ENCODE measurements at places on chromosomes 13 and 19.

- no peak for DNase-seq
These were observed 20.0 kb upstream of the UPF3A start for GRCh38 chr13:114261328-114261965.

DNA sequence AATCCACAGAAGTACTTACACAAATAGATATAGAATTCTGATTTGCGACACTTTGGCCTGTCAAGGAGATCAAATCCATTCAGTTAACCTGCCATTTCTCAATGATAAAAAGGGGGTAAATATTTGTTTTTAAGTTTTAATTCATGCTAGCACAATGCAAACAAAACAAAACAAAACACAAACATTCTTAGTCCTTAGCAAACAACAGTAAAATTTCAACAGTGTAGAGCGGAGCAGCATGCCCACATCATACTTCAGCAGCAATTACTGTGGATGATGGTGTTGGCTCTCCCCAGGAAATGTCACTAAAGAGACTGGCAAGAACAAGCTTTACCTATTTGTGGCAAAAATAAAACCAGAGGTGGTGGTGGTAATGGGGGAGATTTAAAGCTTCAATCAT is 625.2 kb upstream of the PCDH20 start:
- no peak for DNase-seq

GRCh38 chr19:12840091-12841079 is 2.1 kb downstream of the MAST1 start:
- DNase-seq: peak; percentile 98

DNA sequence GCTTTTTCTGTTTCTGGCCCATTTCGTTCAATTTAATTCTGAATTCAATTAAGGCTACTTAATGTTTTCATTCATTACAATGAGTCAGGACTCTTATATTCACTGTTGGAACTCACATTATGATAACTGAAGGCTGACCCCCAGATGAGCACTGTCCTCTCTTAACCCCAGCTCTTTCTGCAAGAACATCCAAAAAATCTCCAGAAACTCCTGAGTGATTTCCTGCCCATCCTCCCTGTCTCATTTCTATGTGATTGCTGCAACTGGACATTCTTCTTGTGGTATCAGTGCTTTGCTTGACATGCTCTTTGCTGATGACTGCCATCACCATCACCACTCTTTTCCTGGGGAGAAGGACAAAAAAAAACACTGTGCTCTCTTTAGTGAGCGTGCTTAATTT is 240.3 kb downstream of the SPRY2 start:
- DNase-seq: no peak

GRCh38 chr13:97072297-97072696 is 78.0 kb upstream of the OXGR1 start:
- DNase-seq: no peak

DNA sequence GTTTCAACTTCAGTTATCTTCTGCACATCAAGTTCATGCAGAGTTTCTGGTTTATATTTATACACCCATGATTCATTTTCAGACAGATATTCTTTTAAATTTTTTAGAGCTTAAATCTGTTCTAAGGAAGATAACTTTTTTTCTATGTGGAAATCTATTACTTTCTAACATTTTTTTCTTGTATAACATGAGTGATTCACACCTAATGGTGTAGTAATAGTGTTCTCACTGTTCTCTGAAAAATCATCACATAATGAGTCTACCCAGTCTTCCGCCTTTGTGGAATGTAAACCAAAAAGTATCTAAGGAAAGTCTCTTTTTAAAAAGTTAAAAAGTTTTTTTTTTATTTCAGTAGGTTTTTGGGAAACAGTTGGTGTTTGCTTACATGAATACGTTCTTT is 70.8 kb downstream of the FNDC3A start:
- DNase-seq: no peak

DNA sequence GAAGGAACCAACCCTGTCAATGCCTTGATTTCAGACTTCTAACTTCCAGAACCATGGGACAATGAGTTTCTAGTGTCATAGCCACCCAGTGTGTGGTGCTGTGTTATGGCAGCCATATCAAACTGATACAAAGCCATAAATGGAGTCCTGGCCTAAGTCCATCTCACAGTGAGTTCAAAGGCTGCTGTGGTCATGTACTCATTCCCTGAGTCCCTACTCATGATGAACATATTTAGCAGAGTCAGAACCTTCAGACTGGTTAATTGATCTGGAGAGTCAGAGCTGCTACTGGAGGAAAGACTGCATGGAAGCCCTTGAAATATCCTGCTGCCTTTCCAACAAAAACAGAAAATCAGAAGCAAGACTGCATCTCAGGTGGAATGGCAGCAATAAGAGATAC is 39.2 kb upstream of the CSNK1A1L start:
- DNase-seq: no peak

- no peak for DNase-seq
These were observed 591 bp downstream of the ZNF823 start for GRCh38 chr19:11737964-11738745.

- no peak for DNase-seq
These were observed 2.0 kb upstream of the APC2 start for GRCh38 chr19:1447944-1448343.

DNA sequence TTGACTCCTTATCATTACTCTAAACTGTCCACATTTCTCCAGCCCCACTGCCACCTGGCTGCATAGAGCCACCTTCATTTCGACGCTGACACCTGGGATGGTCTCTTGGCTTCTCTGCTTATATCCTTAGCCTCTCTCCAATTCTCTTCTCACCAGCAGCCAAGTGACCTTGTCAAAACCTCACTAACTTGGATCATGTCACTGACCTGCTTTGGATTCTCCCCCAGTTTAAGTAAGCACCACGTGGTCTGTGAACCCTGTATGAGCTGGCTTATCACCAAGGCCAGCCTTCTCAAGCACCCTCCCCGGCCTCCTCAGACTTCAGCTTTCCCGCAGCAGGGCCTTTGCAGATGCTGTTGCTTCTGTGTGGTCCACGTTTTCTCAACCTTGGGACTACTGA is 12.3 kb upstream of the GGACT start:
- DNase-seq: no peak

DNA sequence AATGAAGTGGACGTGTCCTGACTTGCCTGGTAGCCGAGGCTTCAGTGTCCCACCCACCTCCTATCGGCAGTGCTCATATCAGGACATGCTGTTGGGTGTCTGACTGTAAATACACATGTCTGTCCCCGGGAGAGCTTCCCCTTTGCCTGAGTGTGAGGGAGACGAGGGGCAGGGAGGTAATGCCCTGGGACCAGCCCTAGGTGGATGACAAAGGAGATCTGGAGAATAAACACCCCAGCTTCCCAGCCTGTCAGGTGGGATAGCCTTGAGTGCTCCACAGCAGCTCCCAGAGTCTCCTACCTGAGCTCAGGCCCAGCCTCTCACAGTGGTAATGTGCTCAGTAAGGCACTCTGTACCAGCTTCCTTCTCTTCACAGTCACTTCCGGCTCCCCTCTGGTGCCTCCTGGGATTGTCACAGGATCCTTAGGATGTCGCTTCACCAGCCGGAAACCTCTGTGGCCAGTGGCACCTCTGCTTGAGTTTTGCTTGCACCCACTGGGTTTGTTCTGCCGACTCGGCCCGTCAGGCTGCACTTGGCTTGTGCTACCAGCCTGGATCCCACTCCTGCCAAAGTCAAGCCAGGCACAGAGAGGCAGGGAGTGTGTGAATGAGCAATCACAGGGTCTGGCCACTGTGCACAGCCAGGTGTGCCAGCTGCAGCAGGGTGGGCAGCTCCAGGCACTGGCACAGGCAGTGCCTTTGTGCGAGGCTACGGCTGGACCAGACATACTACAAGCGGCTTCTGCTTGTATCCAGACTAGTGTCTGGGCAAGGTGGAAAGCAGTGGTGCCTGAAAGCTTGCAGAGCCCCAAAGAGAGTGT is 54.4 kb upstream of the RGCC start:
- DNase-seq: no peak

- DNase-seq: no peak
These were observed 17.1 kb downstream of the UCHL3 start for GRCh38 chr13:75566658-75567057.

- DNase-seq: no peak
These were observed 11.9 kb downstream of the ZNF787 start for GRCh38 chr19:56109226-56109625.

GRCh38 chr19:17616961-17617806 is 61.7 kb downstream of the COLGALT1 start:
- DNase-seq: no peak

DNA sequence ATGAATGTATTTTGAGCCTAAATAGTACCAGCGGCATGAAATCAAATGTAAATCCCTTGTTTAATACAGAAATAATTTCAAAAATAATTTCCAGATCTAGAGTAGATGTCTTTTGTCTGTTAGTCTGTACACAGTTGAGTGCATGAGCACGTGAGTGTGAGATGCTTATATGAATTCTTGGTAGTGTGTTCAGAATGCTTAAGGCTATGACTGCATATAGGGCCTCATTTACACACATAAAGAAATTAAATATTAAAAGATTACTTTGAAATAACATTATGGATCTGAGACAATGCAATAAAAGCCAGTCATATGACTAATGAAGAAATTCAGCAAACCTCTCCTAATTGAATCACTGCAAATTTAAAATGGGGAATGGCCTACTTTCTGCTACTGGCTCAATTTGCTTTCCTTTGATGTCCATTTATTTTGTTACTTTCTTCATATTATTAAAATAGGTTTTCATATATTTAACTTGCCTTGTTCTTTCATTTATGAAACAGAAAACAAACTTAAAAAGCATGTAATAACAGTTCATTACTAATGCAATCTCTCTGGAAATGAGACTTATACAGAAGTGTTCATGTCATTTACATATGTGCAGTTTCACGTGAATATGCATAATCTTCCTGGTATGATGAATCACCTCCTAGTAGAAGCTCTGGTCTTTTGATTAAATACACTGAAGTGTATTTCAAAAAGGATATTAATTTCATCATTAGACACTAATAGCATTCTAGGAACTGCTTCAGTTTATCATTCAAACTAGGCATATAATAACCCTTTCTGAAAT is 4.5 kb downstream of the AMER2 start:
- no peak for DNase-seq

- DNase-seq: no peak
These were observed 106.5 kb downstream of the UQCRFS1 start for GRCh38 chr19:29106346-29106885.

- DNase-seq: no peak
These were observed 5.6 kb upstream of the LATS2 start for GRCh38 chr13:21066946-21067345.

GRCh38 chr13:41383386-41383785 is 72.3 kb downstream of the NAA16 start:
- no peak for DNase-seq

DNA sequence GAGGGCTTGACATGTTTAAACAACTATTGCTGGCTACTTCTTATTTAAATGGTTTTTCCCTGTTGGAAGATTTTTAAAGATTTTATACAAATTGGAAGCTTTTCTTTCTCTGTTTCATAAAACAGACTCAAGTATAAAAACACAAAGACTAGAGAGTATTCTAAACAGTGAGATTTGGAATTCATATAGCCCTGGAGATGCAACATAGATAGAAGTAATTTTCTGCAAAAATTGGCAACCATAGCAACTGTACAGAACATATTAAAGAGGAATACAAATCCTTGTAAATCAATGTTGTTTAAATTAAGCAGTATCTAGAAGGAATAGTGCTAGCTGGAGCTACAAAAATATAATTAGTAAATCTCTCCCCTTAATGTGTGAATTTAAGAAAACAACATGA is 2612.9 kb upstream of the PCDH20 start:
- DNase-seq: no peak

GRCh38 chr13:87777387-87777786 is 106.2 kb downstream of the SLITRK5 start:
- DNase-seq: no peak

DNA sequence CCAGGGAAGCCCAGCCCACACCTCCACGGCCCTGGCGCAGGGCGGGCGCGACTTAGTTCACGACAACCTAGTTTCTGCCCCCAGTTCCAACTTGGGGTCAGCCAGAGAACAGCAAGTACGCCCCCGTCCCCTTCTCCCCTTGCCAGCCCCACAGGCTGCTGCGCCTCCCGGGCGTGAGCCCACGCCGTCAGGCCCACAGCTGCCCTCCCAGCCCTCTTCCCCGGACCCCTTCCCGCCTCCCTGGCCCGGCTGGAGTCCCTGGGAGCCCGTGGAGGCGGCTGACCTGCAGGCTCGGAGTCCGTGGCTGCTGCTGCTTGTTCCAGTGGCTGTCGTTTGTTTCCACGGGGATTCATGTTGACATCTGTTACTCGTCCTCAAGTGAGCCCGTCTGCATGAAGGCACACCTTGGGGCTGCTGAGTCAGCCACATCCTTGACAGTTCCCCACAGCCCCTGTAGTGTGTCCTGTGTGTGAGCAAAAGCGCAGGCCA is 86.0 kb downstream of the ATP11A start:
- no peak for DNase-seq

GRCh38 chr13:25372284-25373081 is 709 bp downstream of the ATP8A2 start:
- peak; percentile 48 for DNase-seq

DNA sequence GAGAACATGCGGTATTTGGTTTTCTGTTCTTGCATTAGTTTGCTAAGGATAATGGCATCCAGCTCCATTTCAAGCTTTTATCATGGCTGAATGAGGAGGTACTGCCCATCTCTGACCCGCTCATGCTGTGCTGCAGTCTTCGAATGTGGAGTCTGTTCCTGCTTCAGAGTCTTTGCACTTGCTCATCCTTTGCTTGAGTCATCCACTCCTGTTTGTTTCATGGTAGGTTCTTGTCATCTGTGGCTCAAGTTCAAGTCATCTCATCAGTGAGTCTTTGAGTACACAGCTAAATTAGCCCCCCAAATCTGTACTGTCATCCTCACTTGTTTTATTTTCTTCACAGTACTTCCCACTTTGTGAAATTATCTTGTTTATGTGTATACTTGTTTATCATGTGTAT is 5.4 kb downstream of the UCHL3 start:
- no peak for DNase-seq

- peak; percentile 81 for DNase-seq
These were observed at the start of gene EML2 for GRCh38 chr19:45638930-45639729. TSS of gene EML2 (minus strand) at chr19:45639397. CDS start at chr19:45639376, 21 bp downstream.

DNA sequence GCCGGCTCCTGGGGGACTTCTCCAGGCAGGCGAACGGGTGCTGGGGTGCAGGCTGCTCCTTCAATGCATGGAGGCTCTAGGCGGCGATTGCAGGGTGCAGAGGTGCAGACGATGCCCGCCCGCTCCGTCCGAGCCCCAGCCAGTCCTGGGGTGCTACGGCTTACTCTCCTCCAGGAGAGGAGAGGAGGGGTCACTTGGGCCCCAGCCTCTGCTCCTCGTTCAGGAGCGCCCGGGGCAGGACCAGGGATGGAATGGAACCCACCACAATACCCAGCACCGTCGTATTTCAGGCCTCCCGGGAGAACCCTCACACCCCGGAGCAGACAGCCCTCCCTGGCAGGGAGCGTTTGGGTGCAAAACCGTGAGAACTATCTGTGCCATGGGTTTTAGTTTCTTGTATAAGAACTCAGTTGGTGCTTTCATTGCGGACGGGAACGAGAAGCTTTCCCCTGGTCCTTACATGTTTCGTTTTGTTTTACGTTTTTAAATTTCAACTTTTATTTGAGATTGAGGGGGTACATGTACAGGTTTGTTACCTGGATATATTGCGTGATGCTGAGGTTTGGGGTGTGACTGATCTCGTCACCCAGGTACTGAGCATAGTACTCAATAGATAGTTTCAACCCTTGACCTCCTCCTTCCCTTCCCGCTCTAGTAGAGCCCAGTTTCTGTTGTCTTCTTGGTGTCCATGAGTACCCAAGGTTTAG is 46.8 kb downstream of the ARHGEF18 start:
- no peak for DNase-seq

- no peak for DNase-seq
These were observed 49.1 kb downstream of the NFIX start for GRCh38 chr19:13044231-13044836.

All from neuronal stem cell (in vitro differentiated cells).